ENCODE measurements at places on chromosomes 4 and X.

DNA sequence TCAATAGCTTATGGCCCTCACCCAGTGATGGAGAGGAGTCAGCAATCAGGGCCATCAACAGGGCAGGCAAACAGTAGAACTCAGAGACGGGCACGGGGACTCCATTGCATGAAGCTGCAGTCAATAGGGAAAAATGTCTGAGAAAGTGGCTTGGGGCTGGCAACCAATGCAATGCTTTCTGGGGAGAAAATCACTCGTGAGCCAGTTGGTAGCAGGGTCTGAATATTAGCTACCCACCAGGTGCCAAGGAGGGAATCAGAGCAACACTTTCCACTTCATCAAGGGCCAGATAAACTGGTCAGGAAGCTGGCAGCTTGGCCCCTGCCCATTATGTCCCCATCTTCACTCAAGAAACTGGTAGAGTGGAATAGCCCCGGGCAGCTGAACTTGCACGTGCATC is 80.7 kb downstream of the STARD8 start:
- no peaks in the 10 kb centered on the region for H3K36me3 ChIP-seq
- no peak for DNase-seq

DNA sequence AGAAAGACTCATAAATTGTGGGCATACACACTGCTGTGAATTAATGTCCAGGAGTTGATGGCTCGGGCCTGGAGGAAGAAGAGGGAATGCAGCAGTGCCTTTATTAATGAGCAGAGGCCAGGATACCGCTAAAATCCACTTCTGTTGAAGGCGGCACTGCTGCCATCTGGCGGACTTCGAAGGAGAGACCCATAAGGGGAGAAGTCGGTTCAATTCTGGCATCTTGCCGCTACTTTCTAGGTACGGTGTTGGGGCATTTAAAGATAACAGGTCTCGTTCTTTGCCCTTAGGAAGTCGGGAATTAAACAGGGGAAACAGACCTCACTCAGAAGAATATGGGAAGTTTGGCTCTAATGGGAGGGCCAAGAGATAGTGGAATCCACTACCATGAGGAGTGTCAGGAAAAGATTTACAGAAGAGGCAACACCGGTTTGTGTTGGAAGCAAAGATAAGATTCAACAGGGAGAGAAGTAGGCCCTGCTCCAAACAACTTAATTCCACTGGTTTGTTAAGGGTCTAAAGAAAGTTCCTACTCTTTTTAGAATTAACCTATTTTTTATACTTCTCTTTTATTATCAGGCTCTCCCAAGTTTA is 133.6 kb upstream of the GIMD1 start:
- no peak overlapping the region for H3K27ac ChIP-seq
- H3K4me1 ChIP-seq: peaks cover 8% of the 10 kb centered on the region
- no peak for DNase-seq
- H3K36me3 ChIP-seq: no peaks in the 10 kb centered on the region
- H3K27me3 ChIP-seq: peaks cover 6% of the 10 kb centered on the region
- no peak overlapping the region for H3K4me3 ChIP-seq

DNA sequence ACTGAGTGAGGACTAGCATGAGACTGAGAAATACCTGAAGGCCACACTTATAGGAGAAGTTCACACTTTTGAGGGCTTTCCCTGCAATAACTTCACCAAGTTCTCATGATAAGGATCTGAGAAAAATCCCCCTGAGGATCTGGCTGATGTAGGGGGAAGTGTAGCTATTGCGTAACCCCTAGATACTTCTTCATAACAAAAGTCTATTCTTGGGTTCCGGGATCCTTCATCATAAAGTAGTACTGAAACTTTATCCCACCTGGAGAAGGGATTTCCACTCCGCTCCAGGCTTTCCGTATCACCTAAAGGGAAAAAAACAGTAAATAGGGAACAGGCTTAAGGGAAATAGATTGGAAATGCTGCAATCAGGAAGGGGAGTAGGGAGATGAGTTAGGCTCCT is 13.3 kb downstream of the USP27X start:
- H3K36me3 ChIP-seq: peaks cover 11% of the 10 kb centered on the region
- H3K27me3 ChIP-seq: peaks cover 11% of the 10 kb centered on the region
- no peak for DNase-seq
- no peaks in the 10 kb centered on the region for H3K4me1 ChIP-seq
- no peak overlapping the region for H3K4me3 ChIP-seq
- H3K27ac ChIP-seq: no peak overlapping the region

DNA sequence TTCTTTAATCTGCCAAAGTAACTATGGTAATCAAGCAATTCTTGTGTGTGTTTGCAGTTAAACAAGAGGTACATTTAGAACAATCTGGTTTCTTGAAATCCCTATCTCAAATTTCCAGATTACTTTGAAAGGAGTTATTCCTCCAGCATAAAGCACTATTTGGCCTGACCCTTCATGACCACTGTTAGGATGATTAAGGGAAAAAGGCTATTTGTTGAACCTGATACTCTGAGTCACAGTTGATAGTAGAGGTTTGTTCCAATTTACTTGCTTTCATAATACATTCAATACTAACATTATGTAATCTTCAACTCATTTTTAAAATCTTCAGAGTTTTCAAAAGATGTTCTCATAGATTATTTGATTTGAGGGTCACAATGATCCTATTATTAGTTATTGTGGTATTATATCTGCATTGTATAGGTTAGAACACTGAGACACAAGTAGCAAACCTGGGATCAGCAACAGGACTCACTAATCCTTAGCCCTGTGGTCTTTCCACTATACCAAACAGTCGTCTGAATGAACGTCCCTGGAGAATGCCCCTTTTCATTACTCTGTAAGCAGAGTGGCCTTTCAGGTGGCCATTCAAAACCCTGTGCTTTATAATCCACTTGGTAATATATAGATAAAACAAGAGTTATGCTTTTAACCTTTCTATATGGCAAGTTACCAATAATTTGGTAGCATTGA is 8.1 kb upstream of the NDST4 start:
- H3K27me3 ChIP-seq: no peaks in the 10 kb centered on the region
- no peak overlapping the region for H3K27ac ChIP-seq
- H3K36me3 ChIP-seq: no peaks in the 10 kb centered on the region
- no peak for DNase-seq
- H3K4me1 ChIP-seq: no peaks in the 10 kb centered on the region

Data from naive thymus-derived CD8-positive, alpha-beta T cell (primary cell).